Mucosa of gallbladder (tissue), 1 donor: ENCODE measurements at places on chromosomes 7 and 10. TPM values are rescaled to one million over a fixed set of nuclear protein-coding genes. Genes with fewer than 3 reads are reported as not detected.

- no peak for DNase-seq
Measured at GRCh38 chr10:89916468-89917215, 215.3 kb downstream of the KIF20B start.

- DNase-seq, result no peak
Measured at GRCh38 chr10:101617824-101618568, 29.9 kb downstream of the DPCD start.

- DNase-seq, result no peak
Measured at GRCh38 chr10:121788717-121789116, 139.1 kb downstream of the ATE1 start.

DNA sequence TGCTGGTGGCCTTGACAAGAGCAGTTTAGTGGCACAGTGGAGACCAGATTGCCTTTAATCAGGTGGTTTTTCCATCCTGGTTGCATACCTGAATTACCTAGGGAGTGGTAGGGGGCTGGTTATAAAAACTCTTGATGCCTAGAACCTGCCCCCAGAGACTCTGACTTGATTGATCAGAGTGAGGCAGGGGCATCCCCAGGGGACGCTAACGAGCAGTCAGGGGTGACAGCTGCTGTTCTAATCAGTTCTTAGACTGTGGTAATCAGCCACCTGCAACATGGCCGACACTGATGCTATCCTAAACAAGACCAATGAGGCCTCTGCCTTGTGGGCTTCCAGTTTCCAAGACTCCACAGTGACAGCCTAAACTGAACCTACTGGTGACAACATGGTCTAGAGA lies 2.0 kb upstream of the OPALIN start:
- DNase-seq, result no peak

GRCh38 chr7:26213807-26214515 lies 12.4 kb downstream of the CBX3 start:
- no peak for DNase-seq

Gene LDB3
- total RNA-seq, result 4.9 TPM

Gene AGR2
- total RNA-seq, result 979 TPM

Gene CALHM1
- not detected for total RNA-seq

Gene ABCB8
- total RNA-seq, result 43.9 TPM
